HT-29 (cell line): ENCODE measurements at places on chromosomes 6 and 20.

GRCh38 chr20:24998631-24999445 is 6.3 kb upstream of the APMAP start:
- DNase-seq = no peak

- DNase-seq = peak; percentile 15
Observed at GRCh38 chr6:126335210-126335609, 4.7 kb upstream of the CENPW start.

DNA sequence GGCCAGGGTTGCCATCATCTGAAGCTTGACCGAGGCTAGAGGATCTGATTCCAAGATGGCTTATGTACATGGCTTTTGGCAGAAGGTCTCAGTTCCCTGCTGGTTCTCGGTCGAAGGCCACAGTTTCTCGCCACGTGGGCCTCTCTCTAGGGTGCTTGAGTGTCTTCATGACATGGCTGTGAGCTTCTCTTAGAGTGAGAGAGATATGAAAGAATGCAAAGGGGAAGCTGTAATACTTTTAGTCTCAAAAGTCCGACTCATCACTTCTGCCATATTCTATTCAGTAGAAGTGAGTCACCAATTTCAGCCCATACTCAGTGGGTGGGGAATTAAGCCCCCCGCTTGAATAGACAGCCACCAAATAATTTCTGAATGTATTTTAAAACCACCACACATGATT is 94.2 kb downstream of the UTRN start:
- no peak for DNase-seq

GRCh38 chr6:147220345-147220744 is 16.1 kb downstream of the STXBP5 start:
- DNase-seq = no peak

GRCh38 chr6:112203577-112204349 is 50.6 kb downstream of the LAMA4 start:
- peak; percentile 59 for DNase-seq

DNA sequence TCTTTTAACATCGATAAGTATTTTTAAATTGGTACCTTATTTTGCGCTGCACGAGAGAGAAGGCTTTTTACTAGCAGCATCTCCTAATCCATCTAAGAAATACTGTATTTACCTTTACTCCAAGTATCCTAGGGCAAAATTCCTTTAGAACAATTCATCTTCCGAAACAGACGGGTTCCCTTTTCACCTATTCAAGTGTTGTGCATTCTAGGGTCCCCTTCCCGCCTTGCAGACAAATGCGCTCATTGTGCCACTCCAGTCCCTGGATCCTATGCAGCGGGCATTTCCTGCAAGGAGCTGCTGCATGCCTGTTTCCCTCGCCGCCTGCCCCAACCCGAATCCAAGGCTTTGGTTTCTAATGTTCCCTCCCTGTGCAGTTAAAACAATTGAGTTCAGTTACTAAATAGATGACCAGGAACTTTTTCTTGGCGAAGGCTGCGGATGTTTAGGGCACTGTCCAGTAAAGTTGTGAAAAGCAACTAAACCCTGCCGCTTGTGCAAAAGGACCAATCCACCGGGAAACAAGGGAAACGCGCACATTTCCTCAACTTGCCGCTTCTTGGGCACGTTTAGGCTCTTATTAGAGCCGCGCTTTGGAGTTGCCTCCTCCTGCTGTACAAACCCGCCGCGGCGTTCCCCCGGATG is 556 bp upstream of the SCAF8 start:
- peak; percentile 61 for DNase-seq

DNA sequence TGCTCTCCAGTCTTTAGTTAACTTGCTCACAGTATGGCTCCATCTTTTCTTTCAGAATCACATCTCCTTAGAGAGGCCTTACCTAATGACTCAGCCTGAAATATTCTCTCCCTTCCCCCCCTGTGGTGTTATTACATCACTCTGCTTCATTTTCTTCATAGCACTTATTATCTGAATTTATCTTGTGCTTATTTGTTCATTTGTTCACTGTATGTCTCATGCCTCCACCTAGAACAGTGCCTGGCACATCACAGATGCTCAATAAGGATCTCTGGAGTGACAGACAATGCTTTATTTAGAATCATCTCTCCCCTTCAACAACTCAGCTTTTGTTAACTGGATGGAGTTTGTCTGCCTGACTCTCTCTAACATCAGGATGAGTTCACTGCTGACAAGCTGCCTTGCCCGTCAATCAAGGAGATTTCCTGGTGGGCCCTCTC is 96.6 kb upstream of the MAN1A1 start:
- DNase-seq = peak; percentile 15

DNA sequence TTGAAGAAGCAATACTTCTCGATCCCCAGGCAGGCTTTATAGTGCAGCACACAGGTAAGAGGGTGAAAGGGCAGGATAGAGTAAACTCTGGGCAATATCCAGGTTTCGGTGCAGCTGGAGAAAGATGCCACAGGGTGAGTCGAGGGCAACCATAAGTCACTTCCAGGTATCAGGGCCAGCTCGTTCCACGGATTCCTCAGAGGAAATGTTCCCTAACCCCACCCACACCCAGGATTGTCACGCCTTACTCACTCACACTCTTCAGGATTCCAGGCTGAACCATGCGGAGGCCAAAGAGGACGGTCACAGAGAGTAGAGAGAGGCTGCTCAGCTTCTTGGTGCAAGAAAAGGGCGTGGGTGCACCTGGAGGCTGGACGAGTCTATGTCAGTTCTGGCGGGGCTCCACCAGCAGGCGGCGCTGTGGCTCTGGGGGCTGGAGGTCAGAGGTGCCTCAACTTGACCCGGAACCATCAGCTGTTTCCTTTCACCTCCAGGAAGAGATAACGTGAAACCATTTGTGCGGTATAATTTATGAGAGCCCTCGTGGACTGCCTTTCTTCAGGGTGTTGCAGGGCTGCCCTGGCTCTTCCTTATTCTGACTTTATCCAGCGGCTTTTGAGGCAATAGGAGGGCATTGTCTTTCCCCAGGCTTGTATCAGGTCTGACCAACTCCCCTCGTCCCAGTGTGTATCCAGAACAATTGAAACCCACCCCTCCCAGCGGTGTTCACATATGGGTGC is 14.5 kb upstream of the WFDC12 start:
- DNase-seq = peak; percentile 90

- DNase-seq = no peak
Observed at GRCh38 chr6:14664112-14664601, 546.6 kb downstream of the CD83 start.

GRCh38 chr20:32845786-32846185 is 12.9 kb upstream of the EFCAB8 start:
- DNase-seq = no peak

DNA sequence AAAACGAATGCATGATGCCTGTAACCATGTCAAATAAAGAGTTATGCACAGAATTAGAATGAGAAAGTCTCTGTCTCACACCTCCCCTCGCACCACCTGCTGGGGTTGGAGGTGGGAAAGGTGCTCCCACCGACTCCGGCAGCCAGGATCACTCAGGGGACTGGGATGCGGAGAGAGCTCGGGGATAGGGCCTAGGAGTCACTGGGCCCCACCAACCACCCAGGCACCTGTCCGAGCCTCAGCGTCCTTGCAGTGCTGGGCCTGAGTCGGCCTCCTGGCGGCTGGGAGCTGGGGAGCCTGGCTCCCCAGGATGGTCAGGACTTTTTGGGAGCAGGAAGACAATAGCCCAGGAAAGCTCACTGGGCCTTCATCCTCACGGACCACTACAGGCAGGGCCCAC is 22.4 kb upstream of the CHRNA4 start:
- no peak for DNase-seq

DNA sequence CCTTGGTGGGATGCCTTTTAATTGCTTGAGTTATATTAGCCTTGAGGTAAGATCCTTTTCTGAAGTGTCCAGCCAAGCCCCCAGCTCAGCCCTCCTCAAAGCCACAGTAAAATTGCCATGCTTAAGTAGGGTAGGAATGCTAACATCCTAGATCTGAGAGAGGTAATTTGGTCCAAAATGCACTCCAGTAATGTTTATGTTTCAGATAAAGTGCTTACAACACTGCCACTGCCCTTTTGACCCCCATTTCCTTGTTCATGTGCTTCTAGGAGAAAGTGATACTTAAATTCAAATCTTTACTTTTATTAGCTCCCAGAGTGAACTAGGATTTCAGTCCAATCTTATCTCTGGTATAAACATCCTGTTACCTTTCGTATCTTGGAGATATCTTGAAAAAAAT is 318.0 kb downstream of the BMP2 start:
- no peak for DNase-seq

- DNase-seq = no peak
Observed at GRCh38 chr6:134245706-134246105, 72.2 kb downstream of the SGK1 start.

GRCh38 chr6:73062837-73063236 is 162.5 kb downstream of the KHDC1L start:
- no peak for DNase-seq

DNA sequence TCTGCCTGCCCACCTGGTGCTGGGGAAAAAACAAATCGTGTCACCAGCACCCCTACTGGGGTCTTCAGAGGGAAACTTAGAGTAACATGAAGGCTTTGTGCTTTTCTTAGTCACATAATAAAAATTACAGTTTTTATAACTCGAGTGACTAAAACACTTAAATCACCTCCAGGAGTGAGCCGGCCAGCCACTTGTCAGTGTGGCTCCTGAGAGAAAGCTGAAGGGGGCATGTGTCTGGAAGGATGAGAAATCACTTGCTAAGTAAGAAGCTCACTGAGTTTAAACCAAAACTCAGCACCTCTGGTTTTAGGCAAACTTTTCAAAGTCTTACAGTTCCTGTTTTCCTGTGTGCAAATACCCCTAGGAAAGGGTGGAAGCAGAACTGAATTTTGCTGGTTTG is 372.2 kb downstream of the CDH26 start:
- DNase-seq = no peak

DNA sequence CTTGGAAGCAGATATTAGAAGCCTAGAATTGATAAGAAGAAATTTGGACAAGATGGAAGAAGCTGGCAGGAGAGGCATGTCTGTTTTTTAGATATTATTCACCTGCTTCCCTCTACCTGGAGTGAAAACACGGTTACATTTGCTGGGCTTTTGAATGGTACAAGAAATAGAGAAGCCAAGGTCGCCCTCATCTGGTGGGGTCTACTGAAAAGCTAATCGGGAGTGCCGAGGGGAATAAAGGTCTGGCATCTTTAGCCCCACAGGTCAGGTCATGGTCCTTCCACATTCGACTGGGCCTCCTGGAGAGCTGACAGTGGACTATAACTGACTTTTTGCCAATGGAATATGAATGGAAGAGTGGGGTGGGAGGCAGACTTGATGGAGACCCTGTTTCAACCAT is 4.6 kb upstream of the C2 start:
- peak; percentile 47 for DNase-seq

GRCh38 chr20:49123982-49124381 is 64.2 kb downstream of the STAU1 start:
- no peak for DNase-seq

DNA sequence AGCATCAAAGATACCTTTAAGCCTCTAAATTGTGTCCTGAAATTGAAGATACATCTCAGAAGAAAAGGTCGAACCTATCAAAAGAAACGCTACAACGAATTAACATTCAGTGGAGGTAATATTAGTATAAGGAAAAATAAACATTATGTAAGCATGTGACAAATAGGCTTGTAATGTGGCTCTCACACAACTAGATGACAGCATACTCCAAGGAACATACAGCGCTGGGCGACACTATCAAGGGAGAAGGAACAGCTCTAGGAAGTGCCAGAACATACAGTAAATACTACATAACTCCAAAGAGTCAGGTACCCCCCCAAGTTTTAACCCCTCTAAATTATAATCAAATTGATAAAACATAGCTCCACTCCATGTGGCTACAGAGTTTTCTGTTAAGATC is 103.5 kb downstream of the LAMP5 start:
- peak; percentile 70 for DNase-seq

DNA sequence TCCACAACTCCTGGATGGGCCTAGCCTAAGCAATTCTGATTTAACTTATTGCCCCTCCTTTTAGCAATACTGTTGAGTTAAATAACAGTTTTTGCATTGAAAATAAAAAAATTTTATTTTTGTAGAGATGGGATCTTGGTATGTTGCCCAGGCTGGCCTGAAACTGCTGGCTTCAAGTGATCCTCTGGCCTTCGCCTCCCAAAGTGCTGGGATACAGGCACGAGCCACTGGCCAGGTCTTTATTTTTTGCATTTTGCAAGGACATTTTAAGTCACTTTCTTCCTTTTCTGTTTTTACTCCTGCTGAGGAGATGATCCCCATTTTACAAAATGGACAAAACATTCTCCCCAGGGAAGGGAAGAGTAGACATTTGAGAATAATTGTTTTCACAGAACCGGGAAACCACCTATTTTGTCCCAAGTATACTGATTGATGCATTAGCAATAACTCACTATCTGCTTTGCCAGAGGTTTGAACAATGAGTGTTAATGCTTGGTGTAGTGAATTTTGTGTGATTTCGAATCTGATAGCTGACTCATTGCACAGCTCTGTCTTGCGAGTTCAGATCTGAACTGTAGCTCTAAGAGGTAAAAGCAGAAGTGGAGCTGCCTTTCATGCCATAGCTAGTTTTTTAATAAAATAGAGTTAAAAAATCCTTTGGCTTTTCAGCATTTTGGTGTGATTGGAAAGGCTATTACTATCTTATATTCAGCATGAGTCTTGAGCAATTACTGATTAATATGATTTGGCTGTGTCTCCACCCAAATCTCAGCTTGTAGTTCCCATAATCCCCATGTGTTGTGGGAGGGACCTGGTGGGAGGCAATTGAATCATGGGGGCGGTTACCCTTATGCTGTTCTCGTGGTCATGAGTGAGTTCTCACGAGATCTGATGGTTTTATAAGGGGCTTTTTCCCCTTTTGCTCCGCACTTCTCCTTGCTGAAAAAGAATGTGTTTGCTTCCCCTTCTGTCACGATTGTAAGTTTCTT is 20.9 kb downstream of the IGF2R start:
- DNase-seq = no peak

- DNase-seq = peak; percentile 75
Observed at GRCh38 chr6:52390361-52390727, 28.4 kb downstream of the PAQR8 start.

DNA sequence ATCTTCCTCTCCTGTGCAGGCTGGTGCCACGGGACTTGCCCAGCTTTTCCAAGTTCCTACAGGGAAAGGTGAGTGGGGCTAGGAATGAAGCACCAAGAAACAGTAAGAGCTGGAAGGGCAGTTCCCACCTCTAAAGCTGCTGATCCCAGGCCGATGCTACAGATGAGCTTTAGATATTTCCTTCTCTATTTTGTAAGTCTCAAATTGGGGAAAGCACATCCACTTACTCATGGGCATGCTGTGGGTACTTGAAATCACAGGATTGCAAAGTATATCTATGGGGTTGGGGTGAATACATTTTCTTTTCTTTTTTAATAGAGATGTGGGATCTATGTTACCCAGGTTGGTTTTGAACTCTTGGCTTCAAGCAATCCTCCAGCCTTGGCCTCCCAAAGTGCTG is 3.1 kb downstream of the ZBTB2 start:
- no peak for DNase-seq

GRCh38 chr6:154292066-154292465 is 64.5 kb downstream of the IPCEF1 start:
- DNase-seq = no peak

GRCh38 chr6:96942676-96943075 is 18.1 kb downstream of the KLHL32 start:
- DNase-seq = no peak
